ENCODE measurements at places on chromosomes 13 and 19. TPM values are rescaled to one million over a fixed set of nuclear protein-coding genes. Genes with fewer than 3 reads are reported as not detected.

Gene ADGRE3
- not detected for total RNA-seq

Gene CLEC17A
- 0.32 TPM for total RNA-seq

Gene ZNF431
- total RNA-seq = 7.4 TPM

Gene ZNF44
- total RNA-seq = 15.4 TPM

Gene C19orf33
- 159 TPM for total RNA-seq

Gene CGB3
- not detected for total RNA-seq

All from colonic mucosa (tissue), 4 donors.